ENCODE measurements at places on chromosomes 1 and 21.

DNA sequence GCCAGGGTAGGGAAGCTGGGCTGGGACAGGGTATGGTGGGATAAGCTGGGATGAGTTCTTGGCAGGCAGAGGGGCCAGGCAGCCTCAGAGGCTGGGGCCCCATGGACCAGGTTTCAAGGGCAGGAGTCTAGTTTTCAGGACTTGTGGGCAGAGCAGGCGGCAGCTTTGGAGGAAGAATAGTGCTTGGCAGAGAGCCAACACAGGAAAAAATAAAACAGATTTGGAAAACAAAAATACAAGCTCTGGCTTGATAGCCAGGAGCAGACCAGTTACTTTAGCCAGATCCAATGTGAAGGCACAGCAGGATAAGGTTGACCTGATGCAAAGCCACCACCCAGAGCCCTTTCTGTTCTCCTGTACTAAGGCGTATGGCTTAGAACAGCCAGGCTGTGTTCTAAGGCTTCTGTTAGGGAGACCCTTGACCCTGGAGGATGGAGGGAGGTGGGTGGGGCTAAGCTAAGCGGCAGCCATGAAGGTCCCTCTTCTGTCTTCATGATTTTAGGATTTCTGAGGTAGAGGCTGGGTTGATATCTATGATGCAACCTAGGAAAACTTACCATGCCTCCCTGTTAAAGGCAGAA, 5.5 kb downstream of the TRAF5 start:
- no peak for DNase-seq

DNA sequence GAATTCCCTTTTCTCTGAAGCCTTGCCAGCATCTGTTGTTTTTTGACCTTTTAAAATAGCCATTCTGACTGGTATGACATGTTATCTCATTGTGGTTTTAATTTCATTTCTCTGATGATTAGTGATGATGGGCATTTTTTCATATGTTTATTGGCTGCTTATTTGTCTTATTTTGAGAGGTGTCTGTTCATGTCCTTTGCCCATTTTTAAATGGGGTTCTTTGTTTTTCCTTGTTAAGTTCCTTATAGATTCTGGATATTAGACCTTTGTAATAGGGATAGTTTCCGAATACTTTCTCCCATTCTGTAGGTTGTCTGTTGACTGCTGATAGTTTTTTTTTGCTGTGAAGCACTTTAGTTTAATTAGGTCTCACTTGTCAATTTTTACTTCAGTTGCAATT, 54.0 kb upstream of the C1orf185 start:
- no peak for DNase-seq

GRCh38 chr1:162196387-162196786, 126.9 kb downstream of the NOS1AP start:
- no peak for DNase-seq

DNA sequence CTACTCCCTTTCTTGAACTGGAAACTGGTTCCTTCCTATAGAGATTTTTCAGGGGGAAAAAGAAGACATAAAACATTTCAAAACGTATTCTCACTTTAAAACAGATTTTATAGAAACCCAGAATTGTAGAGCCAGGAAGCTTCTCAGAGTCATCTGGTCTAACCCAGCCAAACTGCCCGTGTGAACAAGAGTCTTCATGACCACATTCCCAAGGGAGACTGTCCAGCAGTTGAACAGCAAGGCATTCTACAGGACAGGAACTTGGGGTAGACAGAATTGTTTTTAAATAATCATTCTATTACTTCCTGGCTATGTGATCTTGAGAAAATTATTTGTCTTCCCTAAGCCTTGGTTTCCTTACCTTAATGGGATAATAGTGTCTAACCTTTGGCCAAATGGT, 163.5 kb upstream of the IVNS1ABP start:
- no peak for DNase-seq

DNA sequence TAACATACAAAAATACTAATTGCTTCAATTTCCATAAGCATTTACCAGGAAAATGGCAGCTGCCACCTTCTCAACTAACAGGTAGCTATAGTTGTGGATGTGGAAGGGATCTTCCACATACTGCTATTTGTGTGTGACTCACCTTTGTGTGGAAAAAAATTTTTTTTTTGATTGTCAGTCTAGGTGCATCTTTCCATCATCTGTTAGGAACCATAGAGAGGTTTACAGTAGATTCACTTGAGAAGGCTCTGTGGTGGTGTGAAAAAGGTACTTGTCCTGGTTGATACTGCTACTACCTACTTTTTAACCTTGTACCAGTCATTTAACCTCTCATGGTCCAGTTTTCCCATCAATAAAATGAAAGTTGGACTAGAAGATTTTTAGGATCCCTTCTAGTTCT, 12.9 kb downstream of the DDX20 start:
- no peak for DNase-seq

GRCh38 chr1:78171736-78172590, 126.2 kb downstream of the GIPC2 start:
- DNase-seq, result no peak

DNA sequence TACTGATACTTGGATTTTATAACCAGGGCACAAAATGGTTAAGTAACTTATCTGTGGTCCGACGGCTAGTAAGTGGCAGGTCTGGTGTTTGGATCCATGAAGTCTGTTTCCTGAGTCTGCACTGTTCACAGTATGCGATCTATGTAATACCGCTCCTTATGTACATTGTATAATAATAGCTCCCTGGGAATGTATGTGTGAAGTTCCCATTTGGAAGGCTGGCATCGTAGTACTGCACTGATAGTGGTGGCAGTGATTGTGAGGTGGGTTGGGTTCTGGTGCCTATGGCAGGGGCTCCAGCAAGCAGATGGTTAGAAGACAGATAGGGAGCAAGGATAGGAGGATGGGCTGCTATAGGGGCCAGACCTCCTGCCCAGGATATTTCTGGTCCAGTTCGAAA, 25.3 kb downstream of the ITSN1 start:
- DNase-seq, result no peak

DNA sequence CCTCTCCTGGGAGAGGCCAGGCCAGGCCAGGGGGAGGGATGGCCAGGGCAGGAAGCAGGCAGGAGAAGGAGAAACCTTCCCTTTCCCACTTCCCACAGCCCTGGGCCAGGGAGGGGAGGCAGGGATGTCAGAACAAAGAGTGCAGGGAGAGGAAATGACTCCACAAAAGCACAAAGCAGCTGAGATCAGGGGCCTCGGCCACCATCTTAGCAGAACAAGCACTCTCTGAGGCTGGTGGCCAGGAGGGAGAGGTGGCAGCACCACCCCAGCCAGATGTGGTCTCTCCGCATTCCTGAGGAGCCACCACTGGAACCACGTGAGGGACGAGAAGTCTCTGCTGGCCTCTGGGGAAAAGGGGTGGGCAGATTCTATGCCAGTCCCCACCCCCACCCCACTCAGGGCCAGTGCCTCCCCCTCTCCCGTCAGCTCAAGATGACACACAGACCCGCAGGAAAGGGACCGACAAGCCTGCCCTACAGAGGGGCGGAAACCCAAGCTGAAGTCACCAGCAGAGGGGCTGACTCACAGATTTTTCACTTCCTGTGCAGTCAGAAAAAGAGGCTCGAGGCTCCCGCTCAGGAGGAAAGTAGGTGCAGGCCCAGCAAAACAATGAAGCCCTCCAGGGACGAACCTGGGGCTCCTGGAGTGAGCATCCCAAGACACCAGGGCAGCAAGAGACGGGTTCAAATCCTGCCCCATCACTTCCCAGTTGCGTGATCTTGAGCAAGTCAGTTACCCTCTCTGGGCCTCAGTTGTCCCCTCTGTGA, 24.1 kb upstream of the ALDH4A1 start:
- DNase-seq, result peak; percentile 78

GRCh38 chr21:43333298-43334062, 93.5 kb downstream of the SIK1 start:
- no peak for DNase-seq

GRCh38 chr1:110879758-110880606, 7.0 kb downstream of the CD53 start:
- DNase-seq, result peak; percentile 89

DNA sequence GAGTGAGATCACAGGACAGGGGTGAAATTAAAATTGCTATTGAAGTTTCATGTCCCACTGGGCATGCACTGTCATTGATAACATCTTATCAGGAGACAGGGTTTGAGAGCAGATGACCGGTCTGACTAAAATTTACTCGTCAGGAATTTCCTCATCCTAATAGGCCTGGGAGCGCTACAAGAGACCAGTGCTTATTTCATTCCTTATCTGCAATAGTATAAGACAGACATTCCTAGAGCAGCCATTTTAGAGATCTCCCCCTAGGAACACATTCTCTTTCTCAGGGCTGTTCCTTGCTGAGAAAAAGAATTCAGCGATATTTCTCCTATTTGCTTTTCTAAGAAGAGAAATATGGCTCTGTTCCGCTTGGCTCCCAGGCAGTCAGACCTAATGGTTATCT, 181.4 kb upstream of the ETV3 start:
- DNase-seq, result no peak

- DNase-seq, result no peak
Measured at GRCh38 chr1:56921479-56921878, 44.3 kb downstream of the C8B start.

DNA sequence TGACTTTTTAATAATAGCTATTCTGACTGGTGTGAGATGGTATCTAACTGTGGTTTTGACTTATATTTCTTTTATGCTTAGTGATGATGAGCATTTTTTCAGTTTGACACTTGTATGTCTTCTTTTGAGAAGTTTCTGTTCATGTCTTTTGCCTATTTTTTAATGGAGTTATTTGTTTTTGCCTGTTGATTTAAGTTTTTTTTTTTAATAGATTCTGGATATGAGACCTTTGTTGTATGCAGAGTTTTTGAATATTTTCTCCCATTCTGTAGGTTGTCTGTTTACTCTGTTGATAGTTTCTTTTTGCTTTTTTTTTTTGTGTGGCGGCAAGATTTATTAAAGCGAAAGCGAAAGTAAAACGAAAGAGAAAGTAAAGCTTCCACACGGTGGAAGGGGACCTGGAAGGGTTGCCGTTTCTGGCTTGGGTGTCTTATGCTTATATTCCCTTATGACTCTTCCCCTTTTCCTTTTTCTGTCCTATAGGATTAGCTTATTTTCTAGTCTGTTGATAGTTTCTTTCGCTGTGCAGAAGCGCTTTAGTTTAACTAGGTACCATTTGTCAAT, 67.6 kb downstream of the TBX19 start:
- DNase-seq, result peak; percentile 55

DNA sequence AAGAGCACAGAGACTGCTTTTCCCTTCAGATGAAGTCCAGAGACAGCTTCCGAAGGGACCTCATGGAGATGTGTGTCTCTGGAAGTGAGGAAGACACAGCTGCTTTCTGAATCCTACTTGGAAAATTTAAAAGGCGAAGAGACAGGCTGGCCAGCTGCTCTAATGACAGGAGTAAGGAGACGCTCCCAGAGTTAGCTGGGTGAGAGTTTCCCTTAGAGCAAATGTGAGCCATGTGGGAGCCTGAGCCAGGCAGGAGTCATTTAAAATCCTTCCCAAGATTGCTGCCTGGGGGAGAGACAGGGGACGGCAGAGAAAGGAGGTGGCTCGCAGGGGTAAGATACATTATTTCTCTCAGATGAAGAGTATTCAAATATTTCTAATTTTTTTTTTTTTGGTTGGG, 53.1 kb downstream of the ZNF326 start:
- DNase-seq, result no peak

All from hematopoietic multipotent progenitor cell treated with erythropoietin and hydrocortisone succinate and interleukin-3 and kit ligand, for 6 days (in vitro differentiated cells).